Panc1 (cell line): ENCODE measurements at places on chromosomes 6 and 20.

DNA sequence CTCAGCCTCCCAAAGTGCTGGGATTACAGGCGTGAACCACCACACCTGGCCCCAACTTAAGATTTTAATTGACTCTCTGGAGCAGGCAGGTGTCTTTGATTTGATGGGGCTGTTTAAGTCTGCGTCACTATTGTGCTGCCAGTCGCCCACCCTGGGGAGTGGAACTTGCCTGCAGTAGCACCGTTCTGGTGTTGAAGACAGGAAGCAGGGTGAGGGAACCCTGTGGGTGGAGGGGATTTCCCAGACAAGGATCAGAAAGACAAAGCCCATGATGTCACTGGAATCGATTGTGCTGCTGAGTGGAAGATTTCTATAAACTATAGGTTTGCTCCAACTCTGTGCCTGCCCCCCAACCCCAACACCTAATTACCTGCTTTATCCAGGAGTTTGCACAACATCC, 11.0 kb downstream of the ALDH8A1 start:
- DNase-seq, result no peak

- no peak for DNase-seq
Observed at GRCh38 chr6:86192123-86192522, 549.4 kb upstream of the SYNCRIP start.

- no peak for DNase-seq
Observed at GRCh38 chr6:110458476-110458875, 17.9 kb downstream of the SLC22A16 start.

GRCh38 chr6:118986312-118986711, 51.4 kb upstream of the MCM9 start:
- DNase-seq, result no peak

- DNase-seq, result no peak
Observed at GRCh38 chr20:32319100-32319499, 39.0 kb upstream of the ASXL1 start.

GRCh38 chr6:12293931-12294807, 4.0 kb downstream of the EDN1 start:
- DNase-seq, result no peak

DNA sequence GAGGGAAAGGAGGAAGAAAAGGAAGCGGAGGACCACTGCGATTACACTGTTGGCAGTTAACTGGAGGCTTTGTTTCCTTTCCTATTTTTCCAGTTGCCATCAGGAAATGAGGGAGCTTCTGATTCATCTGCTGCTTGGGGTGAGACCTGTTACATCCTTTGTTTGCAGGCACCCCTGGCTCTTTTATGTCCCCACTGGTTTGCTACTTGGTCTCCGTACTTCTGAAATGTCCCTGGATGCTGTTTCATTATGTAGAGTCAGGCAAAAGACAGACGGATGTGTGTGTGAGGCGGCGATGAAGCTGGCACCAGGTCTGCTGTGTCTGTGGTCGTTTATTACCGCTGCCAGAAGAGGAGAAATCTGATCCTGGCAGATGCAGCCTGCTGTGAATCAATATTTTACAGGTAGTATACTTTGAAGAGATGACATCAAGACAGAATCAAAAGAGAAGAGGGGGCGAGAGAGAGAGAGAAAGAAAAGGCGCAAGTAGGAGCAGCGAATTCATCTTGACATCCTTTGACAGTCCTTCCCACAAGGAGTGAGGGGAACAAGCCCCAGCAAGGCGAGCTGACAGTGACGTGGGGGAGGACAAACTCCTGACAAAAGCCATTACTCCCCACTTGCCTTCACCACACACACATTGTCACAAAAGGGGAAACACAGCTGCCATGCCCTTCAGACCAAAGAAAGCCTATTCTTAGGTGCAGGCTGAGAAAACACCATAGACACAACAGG, 145.9 kb upstream of the FBXL4 start:
- DNase-seq, result no peak

DNA sequence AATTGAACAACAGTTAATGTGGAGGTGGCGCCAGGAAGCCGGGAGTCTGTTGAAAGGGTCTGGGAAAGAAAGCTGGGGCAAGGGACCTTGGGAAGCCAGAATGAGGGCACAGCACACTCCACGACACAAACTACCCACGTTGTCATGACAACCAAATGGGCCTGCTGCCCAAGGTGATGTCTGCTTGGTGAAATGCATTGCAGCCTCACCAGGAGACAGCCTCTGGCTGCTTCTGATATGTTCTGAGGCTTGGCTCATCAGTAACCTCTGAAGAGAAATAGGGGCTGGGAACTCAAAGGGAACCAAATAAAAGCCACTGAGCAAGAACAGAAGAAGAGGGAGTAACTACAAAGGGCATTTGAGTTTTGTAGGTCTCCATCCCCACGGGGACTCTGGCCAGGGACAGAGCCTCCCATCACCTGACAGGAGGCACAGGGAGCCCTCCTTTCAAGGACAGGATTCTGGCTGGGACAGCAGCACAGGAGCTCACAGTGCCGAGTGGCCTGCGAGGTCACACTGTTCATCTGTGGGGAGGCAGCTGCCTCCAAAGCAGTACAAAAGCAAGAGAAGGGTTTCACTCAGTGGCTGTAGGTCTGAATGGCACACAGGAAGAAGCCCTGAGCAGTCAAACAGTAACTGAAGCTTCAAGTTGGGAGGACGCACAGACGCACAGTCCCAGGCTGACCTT, 44.6 kb upstream of the KCNK16 start:
- DNase-seq, result no peak

GRCh38 chr6:12656906-12657305, 59.7 kb upstream of the PHACTR1 start:
- no peak for DNase-seq

GRCh38 chr6:137222381-137222780, 3.2 kb upstream of the IFNGR1 start:
- DNase-seq, result no peak

DNA sequence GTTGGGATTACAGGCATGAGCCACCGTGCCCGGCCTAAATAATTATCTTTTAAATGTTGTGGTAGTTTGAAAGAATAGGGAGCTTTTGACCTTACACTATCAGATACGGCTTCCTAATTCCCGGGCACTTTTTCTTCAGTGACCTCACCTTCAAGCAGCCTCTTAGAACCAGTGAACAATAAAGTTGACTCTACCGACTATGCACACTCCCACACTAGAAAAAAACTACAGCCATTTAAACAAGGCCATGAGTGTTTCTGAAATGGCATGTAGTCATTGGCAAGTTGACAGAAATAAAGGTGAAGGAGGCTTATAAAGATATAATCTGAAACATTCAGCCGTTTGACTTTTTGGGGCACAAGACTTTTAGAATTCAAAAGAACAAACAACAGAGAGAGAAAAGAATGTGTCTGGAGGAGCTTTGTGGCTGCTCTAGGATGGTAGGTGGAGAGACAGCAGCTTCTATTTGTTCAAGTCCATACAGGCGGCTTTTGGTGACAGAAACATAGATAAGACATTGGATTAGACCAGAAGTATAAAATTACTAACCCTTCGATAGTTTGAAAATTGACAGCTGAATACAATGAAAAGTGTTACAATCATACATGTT, 75.2 kb downstream of the GJA1 start:
- DNase-seq, result peak; percentile 45

DNA sequence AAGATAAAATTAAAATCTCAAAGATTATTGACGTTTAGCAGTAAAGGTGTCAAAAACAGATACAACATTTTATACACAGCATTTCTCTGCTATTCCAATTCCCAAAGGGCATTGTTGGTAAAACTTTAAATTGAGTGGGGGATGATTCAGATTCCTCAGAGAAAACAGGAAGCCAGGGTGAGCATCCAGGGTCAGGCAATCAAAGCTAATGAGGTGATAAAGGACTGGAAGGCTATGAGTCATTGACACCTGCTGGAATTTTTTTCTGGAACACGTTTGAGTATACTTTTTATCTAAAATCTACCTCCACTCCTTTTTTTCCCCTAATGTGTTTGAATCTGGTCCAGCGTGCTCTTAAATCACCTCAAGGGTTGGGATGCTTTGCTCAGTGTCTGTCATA, 52.2 kb downstream of the FKBP1C start:
- DNase-seq, result no peak

DNA sequence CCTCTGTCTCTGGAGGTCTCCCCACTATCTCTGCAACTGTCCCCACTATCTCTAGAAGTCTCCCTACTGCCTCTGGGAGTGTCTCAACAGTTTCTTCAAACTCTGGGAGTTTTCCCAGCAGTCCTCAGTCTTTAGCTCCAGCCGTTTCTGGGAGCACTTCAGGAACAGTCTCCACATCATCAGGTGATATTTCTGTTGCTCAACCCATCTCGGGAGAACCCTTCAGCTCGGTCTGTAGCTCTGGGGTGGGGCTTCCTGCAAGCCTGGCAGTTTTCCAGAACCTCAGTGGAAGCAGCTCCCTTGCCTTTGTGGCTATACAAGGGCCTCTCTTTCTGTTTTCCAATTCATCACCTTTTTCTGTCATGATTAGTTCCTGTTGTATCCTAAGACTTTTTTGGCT, 3.0 kb upstream of the SFTA2 start:
- no peak for DNase-seq

DNA sequence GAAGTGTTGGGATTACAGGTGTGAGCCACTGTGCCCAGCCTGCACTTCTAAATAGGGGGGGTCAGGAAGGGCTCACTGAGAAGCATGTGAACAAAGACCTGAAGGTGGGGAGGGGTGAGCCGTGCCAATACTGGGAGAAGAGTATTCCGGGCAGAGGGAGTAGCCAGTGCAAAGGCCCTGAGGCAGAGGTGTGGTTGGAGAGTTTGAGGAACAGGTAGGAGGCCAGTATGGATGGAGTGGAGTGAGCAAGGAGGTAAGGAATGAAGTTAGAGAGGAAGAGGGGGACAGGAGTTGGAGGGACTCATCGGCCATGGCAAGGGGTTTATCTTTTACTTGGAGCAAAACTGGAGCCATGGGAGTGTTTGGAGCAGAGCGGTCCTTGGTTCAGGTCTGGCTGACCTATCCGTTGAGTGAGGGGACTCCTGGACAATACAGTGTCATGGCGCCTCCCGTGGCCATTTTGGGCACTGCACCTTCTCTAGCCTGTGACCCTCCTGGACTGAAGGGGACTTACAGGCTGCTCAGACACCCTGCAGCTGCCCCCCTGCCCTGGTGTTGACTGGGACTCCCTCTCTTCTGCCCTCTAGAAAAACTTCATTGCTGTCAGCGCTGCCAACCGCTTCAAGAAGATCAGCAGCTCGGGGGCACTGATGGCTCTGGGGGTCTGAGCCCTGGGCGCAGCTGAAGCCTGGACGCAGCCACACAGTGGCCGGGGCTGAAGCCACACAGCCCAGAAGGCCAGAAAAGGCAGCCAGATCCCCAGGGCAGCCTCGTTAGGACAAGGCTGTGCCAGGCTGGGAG, 12.1 kb downstream of the FOXS1 start:
- no peak for DNase-seq

GRCh38 chr6:30782425-30783014, 38.2 kb upstream of the IER3 start:
- no peak for DNase-seq

- DNase-seq, result no peak
Observed at GRCh38 chr6:48835421-48835958, 627.6 kb downstream of the MMUT start.

DNA sequence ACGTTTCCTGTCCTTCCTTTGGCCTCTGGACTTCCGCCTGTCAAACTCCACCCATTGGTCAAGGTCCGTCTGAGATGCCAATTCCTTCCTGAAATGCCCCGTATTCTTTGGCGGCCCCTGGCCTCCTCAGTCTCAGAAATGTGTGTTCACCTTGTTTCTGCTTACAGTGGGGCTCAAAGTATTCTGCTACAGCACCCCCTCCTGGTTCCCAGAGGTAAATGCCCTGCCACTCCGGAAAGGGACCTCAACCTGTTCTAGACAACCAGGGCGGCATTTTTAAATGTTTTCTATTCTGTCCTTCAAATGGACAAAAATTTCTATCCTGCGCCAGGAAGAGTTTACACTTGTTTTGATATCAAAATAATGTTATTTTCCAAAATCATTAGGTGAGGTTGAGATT, 12.1 kb upstream of the PAX1 start:
- DNase-seq, result no peak

DNA sequence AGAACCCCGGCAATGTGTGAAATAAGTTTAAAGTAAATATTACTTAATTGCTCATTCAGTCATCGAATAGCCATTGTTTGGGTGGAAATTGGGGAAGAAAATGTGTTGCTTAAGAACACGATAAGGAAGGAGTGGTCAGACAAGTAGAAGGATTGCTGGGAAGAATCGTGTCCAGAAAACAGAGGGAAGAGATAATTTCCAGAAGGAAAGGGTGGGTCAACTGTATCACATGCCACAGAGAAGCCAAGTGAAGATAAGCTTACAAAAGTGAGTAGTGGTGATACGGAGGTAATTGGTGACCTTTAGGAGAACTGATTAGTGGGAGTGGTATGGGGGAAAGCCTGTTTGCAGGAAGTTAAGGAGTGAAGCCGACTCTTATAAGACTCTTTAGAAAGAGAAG, 306.2 kb downstream of the SOX4 start:
- no peak for DNase-seq

DNA sequence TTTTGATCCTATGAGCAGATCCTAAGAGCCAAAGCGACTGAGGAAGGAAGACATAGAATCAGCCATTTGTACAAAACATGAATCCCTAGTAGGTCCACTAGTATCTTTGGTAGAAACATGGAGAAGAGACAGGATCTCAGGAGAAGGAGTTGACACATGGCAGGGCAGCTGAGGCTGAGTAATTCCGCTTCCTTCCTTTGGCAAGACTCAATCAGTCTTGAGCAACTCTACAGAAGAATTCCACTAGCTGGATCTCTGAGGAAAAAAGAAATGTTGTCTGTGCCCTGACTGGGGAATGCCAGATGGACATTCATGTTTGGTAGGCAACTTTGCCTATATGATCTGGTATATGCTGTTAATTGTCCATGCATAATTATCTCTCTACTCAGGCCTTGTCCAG, 35.3 kb downstream of the ESR1 start:
- DNase-seq, result no peak

- DNase-seq, result no peak
Observed at GRCh38 chr6:42512579-42512978, 51.2 kb upstream of the UBR2 start.

- no peak for DNase-seq
Observed at GRCh38 chr20:3691306-3691705, 9.5 kb upstream of the ADAM33 start.

DNA sequence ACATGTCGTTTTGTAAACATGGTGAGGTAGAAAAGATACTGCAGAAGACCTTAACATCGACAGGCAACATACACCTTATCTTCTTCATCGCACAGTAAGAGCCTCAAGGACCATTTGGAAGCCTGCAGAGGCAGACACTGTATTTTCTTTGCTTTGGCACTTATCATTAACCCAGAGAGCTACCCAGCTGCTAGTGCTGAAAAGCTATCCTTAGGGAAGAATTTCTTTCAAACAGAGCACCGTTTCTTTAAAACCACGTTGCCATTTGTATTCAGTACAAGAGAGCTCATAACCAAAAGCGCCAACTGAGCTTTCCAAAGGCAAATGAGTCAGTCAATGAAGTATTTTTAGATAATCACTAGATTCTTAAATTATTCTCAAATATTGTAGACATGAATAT, 306.6 kb downstream of the EPM2A start:
- DNase-seq, result no peak
